ENCODE measurements at places on chromosomes 1 and 21. TPM values are rescaled to one million over a fixed set of nuclear protein-coding genes. Genes with fewer than 3 reads are reported as not detected.
A peak's percentile ranks its signal among the peaks of the same experiment; 100 is the strongest.

GRCh38 chr21:25625036-25625435 is 14.0 kb upstream of the JAM2 start:
- H3K36me3 ChIP-seq, result no peaks in the 10 kb centered on the region
- DNase-seq, result no peak
- H3K4me1 ChIP-seq, result no peaks in the 10 kb centered on the region
- H3K4me3 ChIP-seq, result no peak overlapping the region

DNA sequence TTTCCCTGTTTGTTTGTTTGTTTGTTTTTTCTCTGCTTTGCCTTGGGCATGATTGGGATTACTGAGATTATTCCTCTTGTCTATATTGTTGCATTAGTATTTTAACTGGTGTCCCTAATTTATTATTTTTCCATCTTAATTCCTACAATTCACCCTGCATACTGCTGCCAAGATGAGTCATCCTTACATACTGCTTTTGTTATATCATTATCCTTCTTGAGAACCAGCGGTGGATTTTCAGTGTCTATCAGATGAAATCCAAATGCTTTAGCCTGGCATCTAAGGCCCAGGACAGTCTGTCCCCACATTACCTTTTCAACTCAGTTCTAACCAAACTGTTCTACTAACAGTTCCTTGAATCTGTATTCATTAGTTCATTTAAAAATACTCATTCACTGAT is 101.7 kb downstream of the OLFML2B start:
- H3K27me3 ChIP-seq, result no peaks in the 10 kb centered on the region
- no peaks in the 10 kb centered on the region for H3K4me1 ChIP-seq
- peaks cover 3% of the 10 kb centered on the region for H3K36me3 ChIP-seq
- DNase-seq, result no peak
- H3K4me3 ChIP-seq, result no peak overlapping the region

DNA sequence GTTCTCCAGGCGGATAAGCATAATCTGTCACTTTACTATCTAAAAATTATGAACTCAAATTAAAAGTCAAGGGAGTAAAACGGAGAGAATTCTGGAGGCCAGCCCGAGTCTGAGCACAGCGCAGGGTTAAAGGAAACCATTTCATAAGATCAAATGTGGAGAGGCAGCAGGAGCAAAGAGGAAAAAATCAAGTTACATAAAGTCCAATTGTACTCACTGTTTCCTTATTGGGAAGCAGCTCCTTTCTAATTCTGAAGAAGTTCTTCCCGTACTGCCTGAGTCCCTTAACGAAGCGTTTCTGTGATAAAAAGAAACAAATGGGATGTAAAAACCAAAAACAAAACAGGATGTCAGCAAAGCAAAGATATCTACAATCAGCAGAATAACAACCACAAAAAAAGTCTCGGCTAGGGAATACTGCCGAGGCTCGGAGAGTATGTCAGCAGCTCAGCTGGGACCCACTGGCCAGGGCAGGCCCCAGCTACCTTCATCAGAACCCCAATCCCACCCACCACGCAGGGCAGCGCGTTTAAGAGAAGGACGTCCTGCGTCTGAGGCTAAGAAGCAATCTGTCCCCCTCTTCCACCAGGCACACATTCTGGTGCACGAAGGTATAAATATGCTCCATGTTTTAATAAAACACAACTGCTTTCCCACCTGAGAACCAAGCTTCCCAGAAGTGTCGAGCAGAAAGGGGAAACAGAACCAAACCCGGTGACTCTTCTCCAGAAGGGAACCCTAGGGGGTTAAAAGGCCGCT is 104.8 kb downstream of the SLC45A1 start:
- H3K36me3 ChIP-seq, result peaks cover 32% of the 10 kb centered on the region
- H3K27ac ChIP-seq, result peak overlapping the region; percentile 94
- no peaks in the 10 kb centered on the region for H3K27me3 ChIP-seq

- H3K4me3 ChIP-seq, result no peak overlapping the region
- no peaks in the 10 kb centered on the region for H3K27me3 ChIP-seq
- peaks cover 12% of the 10 kb centered on the region for H3K4me1 ChIP-seq
- peak overlapping the region; percentile 44 for H3K27ac ChIP-seq
Observed at GRCh38 chr1:59204001-59204400, 92.9 kb upstream of the FGGY start.

The ATP1A1 gene
- 518 TPM for total RNA-seq

- no peaks in the 10 kb centered on the region for H3K4me1 ChIP-seq
- H3K27ac ChIP-seq, result no peak overlapping the region
- H3K36me3 ChIP-seq, result peaks cover 60% of the 10 kb centered on the region
- no peak for DNase-seq
- no peaks in the 10 kb centered on the region for H3K27me3 ChIP-seq
Observed at GRCh38 chr1:45713711-45714110, 25.7 kb downstream of the TMEM69 start.

DNA sequence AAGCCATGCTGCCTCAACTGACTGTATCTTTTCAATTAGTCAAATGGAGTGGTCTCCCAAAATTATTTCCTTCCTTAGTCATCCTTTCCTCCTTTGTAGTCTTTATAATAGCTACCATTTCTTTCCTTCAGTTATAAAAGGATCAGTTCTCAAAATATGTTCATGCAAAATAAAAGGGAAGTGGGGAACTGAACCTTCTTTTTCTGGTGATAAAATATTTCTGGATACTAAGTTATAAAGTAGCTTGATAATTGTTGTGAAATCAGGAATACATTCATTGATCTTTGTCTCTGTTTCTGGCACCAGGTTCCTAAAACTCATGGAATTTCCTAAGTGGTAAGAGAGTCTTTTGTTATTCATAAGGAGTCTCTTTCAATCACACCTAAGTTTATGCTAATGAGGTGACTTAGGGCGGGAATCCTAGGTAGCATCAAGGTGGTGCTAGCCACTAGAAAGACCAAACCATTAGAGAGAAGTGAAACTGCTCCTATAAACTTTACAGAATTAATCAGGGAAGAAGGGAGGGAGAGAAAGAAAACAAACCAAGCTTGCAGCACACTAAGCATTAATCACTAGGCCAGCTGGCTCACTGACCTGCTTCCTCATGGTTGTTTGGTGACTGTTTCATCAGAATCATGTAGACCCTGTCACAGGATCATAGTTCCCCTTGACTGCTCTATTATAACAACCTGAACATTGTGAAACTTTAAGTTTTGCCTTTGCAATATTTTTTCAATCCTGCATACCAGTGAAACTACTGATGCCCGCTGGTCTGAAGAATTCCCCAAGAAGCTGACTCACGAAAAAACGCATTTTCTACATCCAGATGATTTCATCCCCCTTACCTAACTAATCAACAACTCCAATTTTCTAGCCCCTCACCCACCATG is 161.6 kb upstream of the PTBP2 start:
- no peak overlapping the region for H3K27ac ChIP-seq
- peaks cover 5% of the 10 kb centered on the region for H3K4me1 ChIP-seq
- DNase-seq, result peak; percentile 51
- H3K27me3 ChIP-seq, result no peaks in the 10 kb centered on the region

DNA sequence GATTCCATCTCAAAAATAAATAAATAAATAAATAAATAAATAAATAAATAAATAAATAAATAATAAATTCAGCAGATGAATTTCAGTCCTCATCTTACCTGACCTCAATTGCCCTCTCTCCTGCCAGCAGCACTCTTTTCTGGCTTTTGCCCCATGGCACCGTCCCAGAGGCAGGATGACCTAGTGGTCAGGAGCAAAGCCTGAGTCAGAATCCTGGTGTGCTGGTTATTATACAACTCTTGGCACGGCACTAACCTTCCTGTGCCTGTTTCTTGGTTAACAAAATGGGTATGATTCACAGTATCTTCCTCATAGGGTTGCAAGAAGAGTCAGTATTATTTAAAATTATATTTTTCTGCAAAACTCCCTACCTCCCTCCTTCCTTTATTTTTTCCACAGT is 43.0 kb downstream of the NKAIN1 start:
- no peaks in the 10 kb centered on the region for H3K36me3 ChIP-seq
- H3K27me3 ChIP-seq, result no peaks in the 10 kb centered on the region
- H3K4me3 ChIP-seq, result no peak overlapping the region
- DNase-seq, result no peak
- H3K27ac ChIP-seq, result no peak overlapping the region

GRCh38 chr1:159829273-159829634 is 2.6 kb downstream of the SLAMF8 start:
- peak; percentile 72 for DNase-seq
- H3K36me3 ChIP-seq, result no peaks in the 10 kb centered on the region
- H3K27ac ChIP-seq, result no peak overlapping the region

The RGS16 gene
- total RNA-seq, result 14.6 TPM

- H3K4me3 ChIP-seq, result no peak overlapping the region
- no peaks in the 10 kb centered on the region for H3K4me1 ChIP-seq
- H3K27ac ChIP-seq, result no peak overlapping the region
- peaks cover 58% of the 10 kb centered on the region for H3K36me3 ChIP-seq
- no peaks in the 10 kb centered on the region for H3K27me3 ChIP-seq
Observed at GRCh38 chr1:117895482-117896114, 33.8 kb downstream of the GDAP2 start.

The FCRLA gene
- total RNA-seq, result 0.32 TPM

- no peak overlapping the region for H3K4me3 ChIP-seq
- no peak for DNase-seq
- H3K27ac ChIP-seq, result no peak overlapping the region
- H3K4me1 ChIP-seq, result no peaks in the 10 kb centered on the region
- H3K27me3 ChIP-seq, result no peaks in the 10 kb centered on the region
Observed at GRCh38 chr1:237197470-237198425, 155.8 kb downstream of the RYR2 start.

Measured in lower lobe of right lung (tissue), 2 donors.